Heart left ventricle (tissue), 16 donors: ENCODE measurements at places on chromosomes 13 and 19. TPM values are rescaled to one million over a fixed set of nuclear protein-coding genes. Genes with fewer than 3 reads are reported as not detected.

DNA sequence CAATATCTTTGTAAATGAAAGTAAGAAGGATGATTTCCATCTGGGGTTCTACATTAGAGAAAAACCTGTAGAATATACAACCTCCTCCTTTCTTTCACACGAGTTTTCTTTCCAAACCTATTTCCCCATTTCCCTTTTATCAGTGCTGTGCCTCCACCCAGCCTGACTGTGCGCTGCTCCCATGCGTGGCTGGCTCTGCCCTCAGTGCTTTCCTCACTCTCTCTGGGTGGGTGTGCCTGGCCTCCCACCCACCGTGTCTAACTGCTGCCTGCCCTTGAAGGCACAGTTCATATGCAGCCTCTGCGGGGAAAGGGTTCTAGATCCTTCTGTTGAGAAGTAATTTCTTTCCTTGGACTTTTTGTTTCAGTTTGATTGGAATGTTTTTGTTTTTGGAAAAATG lies 70.7 kb downstream of the PCCA start:
- DNase-seq = no peak

DNA sequence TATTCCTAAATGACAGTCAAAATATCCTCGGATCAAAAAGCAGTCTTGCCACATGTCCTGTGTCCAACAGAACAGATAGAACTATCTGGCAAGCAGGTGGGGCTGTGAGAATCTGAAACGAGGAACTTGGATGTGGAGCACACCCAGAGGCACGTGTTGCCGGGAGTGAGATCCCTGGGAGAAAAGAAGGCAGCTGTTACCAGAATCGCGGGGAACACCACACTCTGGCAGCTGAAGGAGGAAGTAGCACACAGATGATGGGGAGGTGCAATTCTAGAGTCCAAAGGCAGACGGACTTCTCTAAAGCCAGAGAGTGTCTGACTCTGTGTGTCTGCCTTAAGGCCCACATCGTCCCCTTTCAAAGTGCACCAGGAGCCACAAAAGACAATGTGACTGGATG lies 22.3 kb downstream of the SLC7A1 start:
- DNase-seq = peak; percentile 27

GRCh38 chr19:56476651-56477428 lies at the start of gene ZNF667:
ZNF667 (minus strand) TSS chr19:56477345; CDS start chr19:56462370, 14,975 bp downstream.
- no peak for DNase-seq

- no peak for DNase-seq
Measured at GRCh38 chr19:44574186-44574950, 39.0 kb upstream of the IGSF23 start.

GRCh38 chr19:29505097-29505824 lies 20.5 kb upstream of the VSTM2B start:
- no peak for DNase-seq

DNA sequence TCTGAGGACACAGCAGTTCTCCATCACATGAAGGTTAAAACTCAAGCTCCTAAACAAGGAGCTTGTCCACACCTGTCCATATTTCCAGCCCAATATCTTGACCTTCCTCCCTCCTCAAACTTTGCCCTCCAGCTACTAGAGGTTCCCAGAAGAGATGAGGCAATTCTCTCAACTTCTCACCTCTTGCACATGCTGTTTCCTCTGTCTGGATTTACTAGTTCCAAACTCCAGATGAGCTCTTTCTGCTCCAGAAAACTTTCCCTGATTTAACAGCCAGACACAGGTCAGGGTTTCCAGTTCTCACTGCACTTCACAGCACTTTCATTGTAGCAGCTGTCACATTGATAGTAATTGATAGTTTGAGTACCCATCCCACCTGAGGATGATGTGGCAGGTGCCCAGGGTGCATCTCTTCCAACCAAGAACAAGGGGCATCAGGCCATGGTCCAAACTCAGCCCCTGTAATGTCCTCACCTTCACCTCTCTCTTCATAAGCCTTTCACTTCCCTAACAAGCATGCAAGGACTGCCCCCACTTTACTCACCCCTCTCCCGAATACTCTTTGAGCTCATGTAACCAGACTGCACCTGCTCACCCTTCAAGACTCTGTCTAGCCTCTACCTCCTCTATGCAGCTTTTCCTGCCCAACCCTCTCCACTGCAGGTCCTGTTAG lies 3.0 kb upstream of the WDFY2 start:
- no peak for DNase-seq

GRCh38 chr13:66835040-66835628 lies 395.0 kb downstream of the PCDH9 start:
- peak; percentile 87 for DNase-seq

DNA sequence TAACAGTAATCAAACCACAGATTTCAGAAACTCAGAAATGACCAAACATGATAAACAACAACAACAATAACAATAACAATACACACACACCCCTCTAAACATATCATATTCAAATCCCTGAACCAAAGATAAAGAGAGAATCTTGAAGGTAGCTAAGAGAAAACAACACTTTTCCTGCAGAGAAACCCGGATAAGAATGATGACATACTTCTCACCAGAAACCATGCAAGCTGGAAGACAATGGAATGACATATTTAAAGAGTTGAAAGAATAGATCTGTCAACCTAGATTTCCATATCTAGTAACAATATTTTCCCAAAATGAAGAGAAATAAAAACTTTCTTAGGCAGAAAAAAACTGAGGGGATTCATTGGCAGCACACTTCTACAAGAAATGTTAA lies 138.1 kb downstream of the LIG4 start:
- DNase-seq = no peak

DNA sequence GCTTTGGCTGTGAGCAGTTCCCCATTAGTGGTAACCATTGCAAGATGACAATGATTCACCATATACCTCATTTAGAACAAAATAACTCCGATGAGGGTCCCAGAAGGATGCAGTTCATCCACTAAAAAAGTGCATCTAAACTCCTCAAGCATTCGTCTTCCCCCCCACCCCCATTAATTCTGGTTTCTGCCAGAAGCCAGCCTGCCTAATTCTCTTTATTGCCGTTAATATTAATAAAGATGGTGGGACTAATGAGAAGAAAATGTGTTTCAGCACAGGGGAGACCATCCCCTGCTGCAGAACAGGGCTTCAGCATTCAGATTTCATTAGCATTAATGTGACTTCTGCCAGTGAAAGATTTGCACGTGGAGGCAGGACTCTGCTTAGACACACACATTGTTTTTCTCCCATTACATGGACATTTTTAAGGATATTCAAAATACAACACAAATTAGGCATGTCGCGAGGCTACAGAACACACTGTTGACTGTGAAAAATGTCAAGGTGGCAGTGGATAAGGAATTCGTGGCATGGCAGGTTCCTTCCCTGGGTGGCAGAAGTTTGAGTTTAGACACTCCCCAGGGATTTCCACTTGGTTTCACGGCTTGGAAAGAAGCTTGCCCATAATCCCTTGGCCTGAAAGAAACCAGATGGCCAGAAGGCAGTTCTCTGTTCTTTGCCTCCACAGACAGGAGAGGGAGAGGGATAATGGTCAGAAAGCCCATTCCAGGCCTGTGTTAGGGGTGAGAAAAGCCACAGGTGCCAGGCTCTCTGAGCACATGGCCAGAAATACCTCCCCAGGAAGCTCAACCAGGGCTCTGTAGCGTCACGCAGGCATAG lies 236.5 kb downstream of the FOXO1 start:
- DNase-seq = no peak

DNA sequence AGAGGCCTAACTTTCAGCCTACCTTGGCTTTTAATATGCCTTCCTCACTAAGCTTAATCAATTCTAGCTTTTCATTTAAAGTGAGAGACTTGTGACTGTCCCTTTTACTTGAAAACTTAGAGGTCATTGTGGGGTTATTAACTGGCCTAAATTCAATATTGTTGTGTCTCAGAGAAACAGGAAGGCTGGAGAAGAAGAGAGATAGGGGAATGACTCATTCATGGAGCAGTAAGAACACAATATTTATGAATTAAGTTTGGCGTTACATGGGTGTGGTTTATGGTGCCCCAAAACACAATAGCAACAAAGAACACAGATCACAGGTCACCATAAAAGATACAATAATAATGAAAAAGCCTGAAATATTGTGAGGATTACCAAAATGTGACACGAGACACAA lies 612.1 kb downstream of the TBC1D4 start:
- no peak for DNase-seq

PRR12 gene
- total RNA-seq = 17.8 TPM

ZNF614 gene
- 7.9 TPM for total RNA-seq

IRGC gene
- not detected for total RNA-seq
